ENCODE measurements at places on chromosomes 3 and 15. TPM values are rescaled to one million over a fixed set of nuclear protein-coding genes. Genes with fewer than 3 reads are reported as not detected.

- no peak overlapping the region for H3K27ac ChIP-seq
- H3K27me3 ChIP-seq: peaks cover 2% of the 10 kb centered on the region
- H3K4me3 ChIP-seq: no peak overlapping the region
- no peak for DNase-seq
- H3K36me3 ChIP-seq: no peaks in the 10 kb centered on the region
Observed at GRCh38 chr3:100635273-100635701, 25.9 kb downstream of the ADGRG7 start.

GRCh38 chr3:195101001-195101583, 169.9 kb downstream of the XXYLT1 start:
- peaks cover 18% of the 10 kb centered on the region for H3K4me1 ChIP-seq
- peak; percentile 55 for DNase-seq
- peak overlapping the region; percentile 89 for H3K27ac ChIP-seq
- H3K36me3 ChIP-seq: no peaks in the 10 kb centered on the region
- H3K4me3 ChIP-seq: no peak overlapping the region

- H3K36me3 ChIP-seq: peaks cover 40% of the 10 kb centered on the region
- peak overlapping the region; percentile 57 for H3K27ac ChIP-seq
- H3K4me3 ChIP-seq: no peak overlapping the region
- no peaks in the 10 kb centered on the region for H3K27me3 ChIP-seq
- peak; percentile 66 for DNase-seq
- peaks cover 4% of the 10 kb centered on the region for H3K4me1 ChIP-seq
Observed at GRCh38 chr15:85742186-85742821, 52.4 kb downstream of the KLHL25 start.

GRCh38 chr3:178736300-178736699, 200.1 kb downstream of the KCNMB2 start:
- DNase-seq: no peak
- H3K36me3 ChIP-seq: no peaks in the 10 kb centered on the region
- H3K27me3 ChIP-seq: no peaks in the 10 kb centered on the region
- H3K27ac ChIP-seq: no peak overlapping the region

- no peak for DNase-seq
- no peaks in the 10 kb centered on the region for H3K27me3 ChIP-seq
- no peak overlapping the region for H3K4me3 ChIP-seq
Observed at GRCh38 chr3:193637831-193638230, 44.8 kb downstream of the OPA1 start.

- no peak overlapping the region for H3K4me3 ChIP-seq
- peaks cover 50% of the 10 kb centered on the region for H3K27me3 ChIP-seq
- no peaks in the 10 kb centered on the region for H3K4me1 ChIP-seq
- no peaks in the 10 kb centered on the region for H3K36me3 ChIP-seq
- H3K27ac ChIP-seq: no peak overlapping the region
Observed at GRCh38 chr15:89346516-89347231, 12.1 kb upstream of the POLG start.

Gene TRPC1
- total RNA-seq: 5.9 TPM

Measured in IMR-90 (cell line).